Progenitor cell of endocrine pancreas (in vitro differentiated cells): ENCODE measurements at places on chromosomes 2 and 18. TPM values are rescaled to one million over a fixed set of nuclear protein-coding genes. Genes with fewer than 3 reads are reported as not detected.

The ITM2C gene
- total RNA-seq = 169 and 174 TPM in 2 replicates

The FAM124B gene
- not detected in 2 replicates for total RNA-seq

GRCh38 chr2:5365871-5366461 is 326.2 kb upstream of the SOX11 start:
- DNase-seq = peak; percentile 72

The RNF125 gene
- total RNA-seq = 2.6 and 2.8 TPM in 2 replicates

The CIDEA gene
- total RNA-seq = not detected in 2 replicates

- no peak for DNase-seq
Observed at GRCh38 chr18:13414102-13414501, 195.5 kb downstream of the LDLRAD4 start.

- no peak for DNase-seq
Observed at GRCh38 chr2:176109192-176109901, 2.3 kb downstream of the HOXD11 start.

The GPBAR1 gene
- 9.1 and 9.7 TPM in 2 replicates for total RNA-seq

The GRHL1 gene
- 13.4 and 14.4 TPM in 2 replicates for total RNA-seq

- DNase-seq = no peak
Observed at GRCh38 chr18:59286341-59286740, 13.1 kb upstream of the RAX start.

DNA sequence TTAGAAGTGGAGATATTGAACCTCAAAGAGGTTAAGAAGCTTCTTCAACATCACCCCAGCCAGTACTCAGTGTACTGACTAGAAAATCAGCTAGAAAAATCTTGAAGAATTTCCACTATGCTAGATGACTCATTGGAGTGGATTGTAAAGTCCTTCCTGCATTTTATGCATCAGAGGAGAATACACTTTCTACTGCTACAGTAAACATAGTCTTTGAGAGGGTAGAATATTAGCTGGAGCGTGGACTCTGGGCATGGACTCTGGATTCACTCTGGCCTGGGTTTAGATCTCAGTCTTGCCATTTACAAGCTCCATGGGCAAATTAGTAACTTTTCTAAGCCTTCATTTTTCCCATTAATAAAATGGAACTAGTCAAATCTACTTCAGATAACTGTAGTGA is 215.9 kb downstream of the IRS1 start:
- DNase-seq = no peak

- no peak for DNase-seq
Observed at GRCh38 chr2:241545106-241545505, 13.4 kb upstream of the BOK start.

DNA sequence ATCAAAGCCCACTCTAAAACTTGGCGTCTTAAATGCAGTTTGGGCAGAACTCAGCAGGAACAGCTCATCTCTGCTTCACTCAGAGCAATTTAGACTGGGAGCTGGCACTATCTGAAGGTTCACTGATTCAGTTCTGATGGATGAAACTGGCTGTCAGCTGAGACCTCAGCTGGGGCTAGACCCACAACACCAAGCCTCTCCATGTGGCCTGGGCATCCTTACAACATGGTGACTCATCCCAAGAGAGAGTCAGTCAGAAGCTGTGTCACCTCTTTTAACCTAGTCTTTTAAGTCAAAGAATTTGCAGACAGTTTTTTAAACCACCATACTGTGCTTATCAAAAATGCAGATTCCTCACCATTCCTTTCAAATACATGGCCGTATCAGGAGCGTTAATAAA is 62.6 kb upstream of the ZNF397 start:
- DNase-seq = no peak

- DNase-seq = no peak
Observed at GRCh38 chr2:80737047-80737446, 432.5 kb upstream of the LRRTM1 start.

- peak; percentile 15 for DNase-seq
Observed at GRCh38 chr2:44479127-44479887, 117.6 kb downstream of the CAMKMT start.

The SLC11A1 gene
- 0.33 and 0.34 TPM in 2 replicates for total RNA-seq

DNA sequence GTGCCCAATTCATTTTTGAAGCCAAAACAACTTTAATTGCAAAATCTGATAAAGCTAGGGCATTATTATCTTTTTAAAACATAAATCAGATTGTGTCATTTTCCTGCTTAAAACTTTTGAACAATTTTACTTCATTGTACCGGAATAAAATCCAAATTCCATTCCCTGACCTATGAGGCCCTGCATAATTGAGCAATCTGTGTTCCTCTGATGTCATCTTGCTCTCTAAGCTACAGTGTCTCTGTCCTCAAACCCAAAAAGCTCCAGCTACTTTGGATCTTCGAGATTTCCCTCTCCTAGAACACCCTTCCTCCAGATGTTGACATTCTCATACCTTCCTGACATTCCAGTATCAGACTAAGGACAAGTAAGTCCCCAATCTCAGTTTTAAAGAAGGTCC is 395.9 kb downstream of the LRATD1 start:
- no peak for DNase-seq

DNA sequence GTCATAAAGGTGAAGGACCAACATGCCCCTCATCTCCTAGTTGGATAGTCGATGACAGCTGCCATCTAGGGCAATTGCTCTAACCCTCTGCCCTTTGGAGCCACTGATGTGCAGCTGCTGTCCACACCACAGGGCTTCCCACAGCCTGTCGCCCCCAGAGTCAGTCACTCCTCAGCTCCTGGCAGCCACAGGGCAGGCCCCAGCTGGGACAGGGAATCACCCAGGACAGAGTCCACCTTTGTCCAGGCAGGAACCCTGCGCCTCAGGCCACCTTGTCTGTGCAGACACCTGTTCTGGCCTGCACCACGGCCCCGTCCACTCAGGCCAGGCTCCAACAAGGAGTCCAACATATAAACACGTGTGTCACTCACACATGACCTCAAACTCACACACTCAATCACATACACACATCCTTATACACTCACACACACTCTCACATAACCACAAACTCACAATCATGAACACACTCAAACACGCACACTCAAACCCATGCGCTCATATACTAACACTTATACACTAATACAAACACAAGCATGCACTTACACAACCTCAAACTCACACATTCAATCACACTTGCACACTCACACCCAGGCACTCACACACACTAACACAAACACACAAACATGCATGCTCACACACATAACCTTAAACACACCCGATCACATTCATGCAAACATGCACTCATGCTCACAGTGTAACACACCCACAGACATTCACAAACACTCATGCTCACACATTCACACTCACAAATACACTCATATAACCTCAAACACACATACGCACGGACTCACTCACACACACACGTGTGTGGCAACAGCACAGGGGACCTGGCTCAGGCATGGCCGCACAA is 29.7 kb downstream of the HDAC4 start:
- DNase-seq = no peak

- peak; percentile 21 for DNase-seq
Observed at GRCh38 chr2:175414882-175415487, 233.5 kb upstream of the ATP5MC3 start.

The WIPF1 gene
- 12.9 and 17.3 TPM in 2 replicates for total RNA-seq

DNA sequence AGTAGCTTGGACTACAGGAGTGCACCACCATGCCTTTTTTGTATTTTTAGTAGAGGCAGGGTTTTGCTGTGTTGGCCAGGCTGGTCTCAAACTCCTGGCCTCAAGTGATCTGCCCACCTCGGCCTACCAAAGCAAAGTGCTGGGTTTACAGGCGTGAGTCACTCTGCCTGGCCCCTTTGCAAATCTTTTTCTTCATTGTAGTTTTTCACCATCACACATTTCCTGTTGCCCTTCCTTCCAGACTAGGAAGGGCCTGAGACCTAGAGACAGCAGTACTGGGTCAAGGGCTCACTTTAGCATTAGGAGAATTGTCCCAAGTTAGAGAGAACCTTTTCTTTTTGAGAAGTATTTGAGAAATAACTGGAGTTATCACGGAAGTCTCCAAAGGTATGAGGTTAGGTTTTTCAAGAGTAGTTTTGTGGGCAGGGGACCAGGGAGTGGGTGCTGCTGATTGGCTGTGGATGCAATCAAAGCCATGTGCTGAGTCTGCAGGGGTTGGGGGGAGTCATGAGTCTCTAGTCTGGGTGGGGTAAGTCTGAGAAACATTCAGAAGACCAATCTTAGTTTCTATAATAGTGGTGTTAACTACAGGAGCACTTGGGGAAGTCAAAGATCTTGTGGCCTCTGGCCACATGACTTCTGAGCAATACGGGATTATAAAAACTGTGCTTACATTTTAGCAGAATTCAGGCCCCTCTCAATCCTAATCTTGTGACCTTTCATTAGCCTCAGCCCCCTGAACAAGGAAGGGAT is 23.7 kb downstream of the B3GNT2 start:
- no peak for DNase-seq

DNA sequence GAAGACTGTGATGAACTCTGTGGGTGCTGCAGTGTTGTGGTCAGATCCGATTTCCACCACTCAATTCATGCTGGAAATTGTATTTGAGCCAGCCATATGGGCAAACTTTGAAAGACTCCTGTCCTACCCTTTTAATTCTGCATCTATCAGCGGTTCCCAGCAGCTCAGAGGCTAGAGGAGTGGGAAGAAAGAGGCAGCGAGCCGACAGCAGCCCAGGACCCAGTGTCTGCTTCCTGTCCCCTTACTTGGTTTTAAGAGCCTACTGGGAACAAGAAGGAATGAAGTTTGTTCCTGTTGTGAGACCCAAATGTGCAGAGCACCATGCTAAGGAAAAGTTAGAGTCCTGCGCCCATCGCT is 72.7 kb upstream of the FOSL2 start:
- no peak for DNase-seq
